ENCODE measurements at places on chromosomes 12 and 14.

DNA sequence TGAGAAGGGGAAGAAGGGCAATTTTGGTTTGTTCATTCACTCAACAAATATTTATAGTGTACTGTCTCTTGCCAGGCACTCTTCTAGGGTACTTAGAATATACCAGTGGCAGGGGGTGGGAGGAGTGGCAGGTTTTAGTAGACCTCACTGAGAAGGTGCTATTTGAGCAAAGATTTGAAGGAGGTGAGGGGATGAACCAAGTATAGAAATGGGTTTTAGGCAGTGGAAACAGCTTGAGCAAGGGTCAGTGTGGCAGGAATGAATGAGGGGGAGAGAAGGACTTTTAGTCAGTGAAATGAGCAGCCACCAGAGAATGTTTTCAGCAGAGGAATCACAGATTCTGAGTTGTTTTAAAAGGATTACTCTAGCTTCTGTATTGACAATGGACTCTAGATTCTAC lies 2.3 kb downstream of the PRIM1 start:
- H3K27me3 ChIP-seq = no peaks in the 10 kb centered on the region
- 0 out of 2 replicates have a peak overlapping the region, but pooled peaks have one; percentile 26 for H3K27ac ChIP-seq
- no peak for DNase-seq
- no peak overlapping the region for H3K4me3 ChIP-seq
- H3K36me3 ChIP-seq = peaks cover 24% of the 10 kb centered on the region

DNA sequence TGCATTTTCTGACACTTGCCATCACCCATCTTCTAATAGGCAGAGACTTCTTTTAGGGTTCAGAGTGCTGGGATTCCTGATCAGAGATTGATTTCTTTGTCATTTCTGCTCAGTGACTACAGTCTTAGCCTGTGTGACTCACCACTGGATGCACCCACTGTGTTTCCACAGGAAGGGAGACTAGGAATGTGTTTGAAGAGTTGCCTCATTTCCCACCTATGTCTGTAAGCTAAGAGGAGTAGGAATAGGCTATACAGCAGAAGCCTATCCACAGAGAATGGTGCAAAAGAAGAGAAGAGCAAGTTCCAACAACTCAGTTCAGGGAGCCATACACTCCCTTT lies 60.2 kb upstream of the ACTN1 start:
- no peak for DNase-seq
- no peak overlapping the region for H3K4me3 ChIP-seq
- H3K27me3 ChIP-seq = no peaks in the 10 kb centered on the region
- no peaks in the 10 kb centered on the region for H3K36me3 ChIP-seq
- H3K4me1 ChIP-seq = peaks cover 19% of the 10 kb centered on the region
- no peak overlapping the region for H3K27ac ChIP-seq

DNA sequence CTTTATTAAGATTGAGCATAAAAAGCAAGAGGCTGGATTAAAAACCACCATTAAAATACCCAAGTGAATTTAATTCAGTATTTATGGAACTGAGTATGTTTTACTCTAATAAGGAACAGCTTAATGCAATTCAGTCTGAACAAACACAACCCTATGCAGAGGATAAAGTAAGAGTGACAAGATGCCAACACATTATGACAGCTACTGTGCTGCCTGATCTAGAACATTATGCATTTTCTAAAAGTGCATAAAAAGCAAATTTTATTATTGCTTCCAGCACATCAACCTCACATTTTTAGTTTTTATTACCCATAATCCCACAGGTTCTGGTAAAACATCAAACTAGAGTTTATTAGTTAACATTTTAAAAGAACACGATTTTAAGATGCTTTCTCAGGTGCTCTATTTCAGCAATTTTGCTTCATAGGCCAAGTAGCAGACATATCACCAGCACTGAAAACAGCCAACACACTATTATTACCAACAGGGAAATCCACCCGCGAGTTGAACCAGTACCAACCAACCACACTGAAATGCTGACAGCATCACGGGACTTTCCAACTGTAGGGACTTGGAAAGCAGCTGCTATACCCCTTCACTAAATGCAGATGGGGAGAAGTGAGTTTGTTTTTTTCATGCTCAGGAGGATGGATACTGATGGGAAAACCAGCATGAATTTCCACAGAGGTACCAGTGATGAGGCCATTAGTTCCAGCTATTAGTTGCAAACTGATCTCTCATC lies 372.1 kb downstream of the KCNH5 start:
- no peaks in the 10 kb centered on the region for H3K36me3 ChIP-seq
- no peak overlapping the region for H3K4me3 ChIP-seq
- DNase-seq = no peak
- H3K4me1 ChIP-seq = no peaks in the 10 kb centered on the region

- H3K36me3 ChIP-seq = peaks cover 15% of the 10 kb centered on the region
- peak; percentile 53 for DNase-seq
- 0 out of 2 replicates have a peak, but pooled peaks cover 11% of the 10 kb centered on the region for H3K4me1 ChIP-seq
- no peaks in the 10 kb centered on the region for H3K27me3 ChIP-seq
- no peak overlapping the region for H3K27ac ChIP-seq
Measured at GRCh38 chr12:66132408-66132807, 1.9 kb upstream of the LLPH start.

DNA sequence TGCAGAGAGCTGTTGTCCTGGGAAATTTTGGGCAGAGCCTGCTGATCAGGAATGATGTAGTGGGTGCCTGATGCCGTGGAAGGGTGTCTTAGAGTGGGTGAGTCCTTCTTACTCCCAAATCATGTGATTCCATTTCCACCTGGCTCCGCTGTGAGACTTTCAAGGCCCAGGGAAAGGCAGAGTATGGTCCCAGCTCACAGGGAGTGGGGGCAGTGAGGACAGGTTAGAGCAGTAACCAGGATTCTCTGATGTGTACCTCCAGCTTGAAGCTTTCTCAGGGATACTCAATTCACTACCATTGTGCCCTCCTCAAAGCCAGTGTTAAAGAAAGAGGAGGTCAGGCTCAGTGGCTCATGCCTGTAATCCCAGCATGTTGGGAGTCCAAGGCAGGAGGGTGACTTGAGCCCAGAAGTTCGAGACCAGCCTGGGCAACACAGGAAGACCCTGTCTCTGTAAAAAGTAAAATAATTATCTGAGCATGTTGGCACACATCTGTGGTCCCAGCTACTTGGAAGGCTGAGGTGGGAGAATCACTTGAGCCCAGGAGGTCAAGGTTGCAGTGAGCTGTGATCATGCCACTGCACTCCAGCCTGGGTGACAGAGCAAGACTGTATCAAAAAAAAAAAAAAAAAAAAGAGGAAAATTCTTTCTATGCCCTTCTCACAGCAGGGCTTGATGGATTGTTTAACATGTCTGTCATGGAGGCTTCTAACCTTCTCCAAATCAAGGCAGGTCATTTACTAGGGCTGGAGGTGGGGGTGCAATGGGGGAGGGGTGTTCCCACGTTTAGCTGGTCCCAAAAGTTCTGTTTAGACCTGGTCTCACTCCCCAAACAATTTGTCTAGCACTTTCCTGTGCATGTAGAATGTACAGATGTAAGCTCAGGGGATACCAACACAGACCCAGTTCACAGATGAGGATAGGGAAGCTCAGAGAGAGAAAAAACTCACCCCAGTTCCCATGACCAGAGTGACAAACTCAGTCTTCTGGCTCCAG lies 12.5 kb upstream of the IQSEC3 start:
- DNase-seq = no peak
- no peaks in the 10 kb centered on the region for H3K4me1 ChIP-seq
- no peak overlapping the region for H3K4me3 ChIP-seq
- H3K27me3 ChIP-seq = no peaks in the 10 kb centered on the region
- H3K27ac ChIP-seq = no peak overlapping the region

DNA sequence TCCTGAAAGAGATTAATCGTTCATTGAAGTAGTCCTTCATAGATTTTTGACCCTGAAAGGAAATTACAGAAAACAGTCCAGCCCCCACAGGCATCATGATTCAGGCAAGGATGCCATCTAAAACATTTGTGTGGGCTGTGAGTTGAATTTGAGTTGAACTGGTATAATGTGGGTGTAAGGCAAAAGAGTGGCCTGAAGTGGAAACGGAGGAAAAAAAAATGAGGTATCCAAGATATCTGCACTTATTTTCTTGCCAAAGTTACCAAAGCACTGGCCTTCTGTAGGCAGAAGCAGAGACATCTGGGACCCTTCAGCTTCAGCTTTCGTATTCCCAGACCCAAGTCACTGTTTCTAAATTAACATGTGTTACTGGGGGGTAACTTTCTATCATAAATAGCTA lies 105.1 kb upstream of the DIO2 start:
- H3K27me3 ChIP-seq = no peaks in the 10 kb centered on the region
- no peaks in the 10 kb centered on the region for H3K36me3 ChIP-seq
- no peak overlapping the region for H3K4me3 ChIP-seq
- peaks cover 6% of the 10 kb centered on the region for H3K4me1 ChIP-seq
- DNase-seq = no peak
- H3K27ac ChIP-seq = no peak overlapping the region

GRCh38 chr14:24315807-24316596 lies 4.7 kb downstream of the LTB4R start:
- peak; percentile 82 for DNase-seq
- peaks cover 64% of the 10 kb centered on the region for H3K27me3 ChIP-seq
- H3K4me3 ChIP-seq = 0 out of 2 replicates have a peak overlapping the region, but pooled peaks have one; percentile 28
- no peaks in the 10 kb centered on the region for H3K4me1 ChIP-seq
- no peak overlapping the region for H3K27ac ChIP-seq
- H3K36me3 ChIP-seq = no peaks in the 10 kb centered on the region

DNA sequence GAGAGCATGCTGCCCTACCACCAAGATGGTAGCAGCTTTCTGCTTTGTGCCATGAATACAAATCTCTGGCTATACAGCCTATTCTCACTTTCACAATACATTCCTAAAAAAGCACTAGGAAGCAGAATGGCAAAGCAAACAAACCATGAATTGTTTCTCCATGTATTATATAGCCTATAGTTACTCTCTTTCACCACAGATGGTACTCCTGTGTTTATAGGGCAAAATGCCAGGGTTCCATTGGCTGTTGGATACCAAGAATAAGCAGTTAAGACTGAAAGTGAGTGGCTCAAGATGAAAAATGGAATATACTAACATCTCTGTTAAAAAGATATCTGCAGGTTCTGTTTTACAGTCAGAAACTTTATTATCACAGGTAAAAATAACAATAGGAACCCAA lies 11.1 kb downstream of the ARF3 start:
- no peak overlapping the region for H3K4me3 ChIP-seq
- no peaks in the 10 kb centered on the region for H3K4me1 ChIP-seq
- DNase-seq = no peak
- H3K27me3 ChIP-seq = no peaks in the 10 kb centered on the region
- peaks cover 2% of the 10 kb centered on the region for H3K36me3 ChIP-seq

GRCh38 chr14:24784981-24785380 lies 151.0 kb upstream of the GZMB start:
- no peaks in the 10 kb centered on the region for H3K4me1 ChIP-seq
- H3K27ac ChIP-seq = no peak overlapping the region
- H3K4me3 ChIP-seq = no peak overlapping the region

DNA sequence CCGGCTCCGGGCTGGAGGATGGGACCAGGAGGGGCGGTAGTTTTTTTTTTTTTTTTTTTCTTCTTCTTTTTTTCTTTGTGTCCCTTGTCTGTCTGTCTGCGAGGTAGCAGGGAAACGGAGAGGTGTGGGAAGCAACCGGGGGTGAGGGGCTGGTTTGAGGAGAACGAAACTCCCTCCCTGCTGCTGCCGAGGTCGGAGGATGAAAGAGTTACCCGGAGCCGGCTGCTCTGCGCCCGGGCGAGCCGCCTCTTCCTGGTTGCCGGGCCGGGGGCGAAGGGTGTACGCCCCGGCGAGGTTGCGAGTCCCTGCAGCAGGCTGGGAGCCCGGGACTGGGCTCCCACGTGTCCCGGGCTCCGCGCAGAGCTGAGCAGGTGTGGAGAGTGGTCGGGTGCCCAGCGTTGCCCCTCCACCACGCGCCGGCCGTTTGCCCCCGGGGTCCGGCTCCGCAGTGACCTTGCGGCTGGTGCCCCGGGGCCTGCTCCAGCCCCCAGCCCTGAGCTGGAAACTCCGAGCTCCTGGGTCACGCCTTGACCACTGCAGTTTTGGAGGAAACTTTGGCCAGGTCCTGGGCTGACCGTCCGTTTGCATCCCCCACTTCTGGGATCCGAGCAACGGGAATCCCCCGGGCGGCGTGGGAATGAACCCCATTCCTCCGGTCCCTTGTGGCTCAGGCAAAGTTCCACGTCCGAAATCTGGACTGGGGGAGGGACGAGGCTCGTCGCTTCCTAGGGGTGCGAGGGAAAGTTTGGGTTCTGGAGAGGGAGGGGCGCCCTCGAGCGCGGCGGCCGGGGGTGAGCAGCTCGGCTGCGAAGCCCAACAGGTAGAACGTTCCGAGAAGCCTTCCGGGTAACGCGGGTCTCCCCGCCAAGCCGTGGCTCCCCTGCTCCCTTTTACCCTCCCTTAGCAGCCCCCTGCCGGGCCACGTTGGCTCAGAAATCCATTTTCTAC lies 1.3 kb downstream of the CHST11 start:
- DNase-seq = peak; percentile 66
- H3K27me3 ChIP-seq = peaks cover 41% of the 10 kb centered on the region
- H3K36me3 ChIP-seq = no peaks in the 10 kb centered on the region

GRCh38 chr12:104816845-104817503 lies 141.1 kb downstream of the SLC41A2 start:
- no peaks in the 10 kb centered on the region for H3K36me3 ChIP-seq
- no peaks in the 10 kb centered on the region for H3K27me3 ChIP-seq
- no peak overlapping the region for H3K27ac ChIP-seq
- H3K4me1 ChIP-seq = no peaks in the 10 kb centered on the region

GRCh38 chr14:91219517-91220389 lies 24.8 kb downstream of the GPR68 start:
- H3K27me3 ChIP-seq = no peaks in the 10 kb centered on the region
- no peak for DNase-seq
- no peaks in the 10 kb centered on the region for H3K36me3 ChIP-seq
- H3K4me1 ChIP-seq = no peaks in the 10 kb centered on the region
- no peak overlapping the region for H3K27ac ChIP-seq

DNA sequence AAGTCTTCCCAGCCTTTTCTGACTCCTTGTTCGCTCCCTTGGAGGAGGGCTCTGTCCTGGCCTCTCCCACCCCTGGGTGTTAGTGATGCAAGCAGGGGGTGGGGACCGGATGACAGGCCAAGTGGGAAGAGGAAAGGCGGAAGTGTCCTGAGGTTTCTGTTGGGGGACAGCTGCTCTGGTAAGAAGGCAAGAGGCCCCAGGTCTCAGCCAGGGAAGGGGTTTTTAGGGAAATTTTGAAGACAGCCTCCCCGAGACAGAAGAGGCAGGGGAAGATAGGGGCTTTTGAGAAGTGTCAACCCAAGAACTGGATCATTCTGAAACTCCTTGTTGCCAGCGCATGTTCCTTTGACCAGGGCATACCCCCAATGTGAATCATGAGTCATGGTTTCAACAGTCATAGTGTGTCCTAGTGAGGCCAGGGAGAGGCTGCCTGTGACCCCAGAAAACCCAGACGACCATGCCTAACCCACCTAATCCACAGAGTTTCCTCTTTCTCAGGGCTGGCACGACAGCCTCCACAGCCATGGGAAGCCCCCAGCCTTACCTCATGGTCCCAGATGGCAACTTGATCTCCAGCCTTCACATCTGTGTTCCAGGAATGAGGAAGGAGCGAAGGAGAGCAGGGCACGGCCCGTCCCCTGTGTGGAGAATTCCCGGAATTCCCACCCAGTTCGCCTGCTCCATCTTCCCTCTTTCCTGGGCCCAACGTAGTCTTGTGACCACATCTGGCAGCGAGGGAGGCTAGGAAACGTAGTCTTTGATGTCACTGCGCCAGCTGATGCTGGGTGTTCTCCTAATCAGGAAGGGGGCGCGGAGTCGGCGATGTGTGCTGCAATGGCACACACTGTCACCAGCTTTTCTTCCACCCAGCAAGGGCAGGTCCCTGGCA lies 4.9 kb upstream of the GPR132 start:
- no peaks in the 10 kb centered on the region for H3K36me3 ChIP-seq
- no peak overlapping the region for H3K27ac ChIP-seq
- H3K4me3 ChIP-seq = no peak overlapping the region
- no peak for DNase-seq

All from GM23338 (cell line).